ENCODE measurements at places on chromosomes 12 and 14.

DNA sequence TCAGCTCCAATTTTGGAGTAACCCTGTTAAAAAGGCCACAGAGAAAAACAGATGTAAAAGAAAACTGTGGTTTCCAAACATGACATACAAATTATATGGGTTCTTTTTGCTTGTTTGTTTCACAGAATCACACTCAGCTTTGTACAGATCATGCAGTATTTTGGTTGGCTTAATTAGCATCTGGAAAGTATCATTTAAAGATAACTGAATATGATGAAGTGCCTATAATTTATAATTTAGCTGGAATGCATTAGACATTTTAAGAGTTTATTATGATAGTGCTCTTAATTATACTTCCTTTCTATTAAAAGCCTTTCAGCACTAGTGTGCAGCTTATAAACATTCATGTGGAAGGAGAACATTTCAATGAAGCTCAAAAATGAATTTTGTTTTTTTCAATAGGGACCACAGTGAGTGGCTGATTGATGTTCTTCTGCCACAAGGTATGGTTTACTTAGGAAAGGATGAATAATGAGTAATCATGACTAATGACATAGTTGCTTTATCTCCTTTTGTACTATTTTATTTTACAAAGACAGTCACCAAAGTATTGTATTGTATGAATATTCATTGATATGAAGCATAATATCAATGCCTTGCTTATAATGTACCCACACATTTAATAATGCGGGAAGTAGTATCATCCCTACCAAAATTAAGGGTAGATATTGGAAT lies 98.3 kb downstream of the UNC79 start:
- no peak for DNase-seq

DNA sequence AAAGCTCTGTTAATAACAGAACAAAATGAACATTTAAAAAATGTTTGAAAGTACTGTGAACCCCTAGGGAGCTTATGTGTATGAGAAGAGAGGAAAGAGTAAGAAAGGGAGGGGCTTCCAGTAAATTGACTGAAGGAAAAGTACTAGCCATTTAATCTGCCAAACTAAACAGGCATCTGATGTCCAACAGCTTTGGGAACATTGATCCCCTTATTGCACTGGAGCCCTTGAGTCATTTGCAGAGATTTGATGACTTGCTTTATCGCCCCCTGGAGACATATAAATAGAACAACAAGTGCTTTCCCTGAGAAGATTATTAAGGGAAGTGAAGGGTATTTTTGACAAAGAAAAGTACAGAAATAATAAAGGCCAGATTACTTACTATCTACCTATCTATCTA lies 319.3 kb upstream of the NOVA1 start:
- DNase-seq: no peak

GRCh38 chr14:92586963-92587699 lies 73.5 kb downstream of the RIN3 start:
- peak; percentile 42 for DNase-seq

DNA sequence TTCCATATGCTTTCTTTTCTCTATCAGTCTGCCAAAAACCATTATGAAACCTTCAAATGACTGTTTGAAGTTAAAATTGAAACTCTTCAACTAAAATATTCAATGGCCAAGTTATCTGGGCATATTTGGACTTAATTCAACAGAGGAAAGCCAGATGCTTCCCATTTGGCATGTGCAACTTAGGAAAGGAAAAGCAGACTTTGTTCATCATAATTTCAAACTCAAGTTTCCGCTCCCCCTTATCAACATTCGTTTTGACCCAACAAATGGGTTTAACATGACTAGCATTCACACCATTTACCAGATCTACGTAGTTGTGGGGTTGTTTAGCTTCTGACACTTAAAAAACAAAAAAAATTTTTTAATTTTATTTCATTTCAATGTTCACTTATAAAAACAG lies 75.7 kb downstream of the PLEKHG7 start:
- no peak for DNase-seq

GRCh38 chr12:122005252-122005776 lies 16.4 kb upstream of the BCL7A start:
- no peak for DNase-seq

- DNase-seq: peak; percentile 81
These were observed 7.5 kb downstream of the CCDC88C start for GRCh38 chr14:91409928-91410718.

DNA sequence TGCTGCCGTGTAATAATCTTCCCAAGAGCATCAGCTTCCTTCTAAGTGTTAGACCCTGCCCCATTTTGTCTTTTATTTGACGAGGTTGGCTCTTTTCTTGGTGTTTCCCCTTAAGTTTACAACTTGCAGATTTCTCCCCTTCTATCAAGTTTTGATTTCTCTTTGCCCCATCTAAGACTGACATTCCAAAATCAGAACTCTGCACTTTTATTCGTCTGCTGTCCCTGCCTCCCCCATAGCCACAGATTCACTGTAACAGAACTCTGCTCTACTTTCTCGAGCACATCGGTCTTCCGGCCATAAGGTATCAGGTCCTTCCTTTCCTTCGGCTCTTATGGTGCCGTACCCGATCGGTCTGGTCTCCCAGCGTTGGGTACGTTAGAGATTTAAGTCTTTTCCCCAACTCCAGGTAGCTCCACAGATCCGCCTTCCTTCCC lies 563 bp downstream of the DCP1B start:
- DNase-seq: no peak

DNA sequence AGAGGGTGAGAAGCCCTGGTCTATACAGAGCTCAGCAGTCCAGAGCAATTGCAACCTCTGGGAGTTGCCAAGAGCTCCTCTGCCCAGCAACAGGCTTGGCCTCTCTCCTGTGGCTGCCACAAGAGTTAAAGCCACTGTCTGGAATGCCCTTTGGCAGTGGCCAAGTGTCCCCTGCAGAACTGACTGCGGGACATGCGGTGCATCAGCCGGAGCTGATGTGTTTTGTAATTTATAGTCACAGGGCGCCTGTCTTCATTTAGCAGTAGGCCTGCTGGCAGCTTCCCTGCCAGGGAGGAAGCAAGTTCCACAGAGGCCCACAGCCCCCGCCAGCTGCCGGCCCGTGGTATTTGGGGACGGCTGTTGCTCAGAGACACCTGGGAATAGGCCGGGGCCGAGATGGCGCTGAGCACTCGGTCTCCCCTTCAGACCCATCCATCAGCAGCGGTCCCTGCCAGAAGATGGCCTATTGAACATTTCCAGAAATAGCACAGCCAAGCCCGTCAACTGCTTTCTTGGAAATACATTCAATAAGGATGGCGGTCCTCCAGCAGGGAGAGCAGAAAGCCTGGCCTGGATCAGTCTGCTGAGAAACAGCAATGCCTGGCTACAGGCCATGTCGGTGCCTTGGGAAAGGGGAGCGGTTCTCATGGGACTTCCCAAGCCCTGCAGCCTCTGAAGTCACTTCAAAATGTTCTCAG lies 217.4 kb downstream of the CRADD start:
- no peak for DNase-seq

- no peak for DNase-seq
These were observed 358.6 kb upstream of the FOXG1 start for GRCh38 chr14:28407996-28408395.

DNA sequence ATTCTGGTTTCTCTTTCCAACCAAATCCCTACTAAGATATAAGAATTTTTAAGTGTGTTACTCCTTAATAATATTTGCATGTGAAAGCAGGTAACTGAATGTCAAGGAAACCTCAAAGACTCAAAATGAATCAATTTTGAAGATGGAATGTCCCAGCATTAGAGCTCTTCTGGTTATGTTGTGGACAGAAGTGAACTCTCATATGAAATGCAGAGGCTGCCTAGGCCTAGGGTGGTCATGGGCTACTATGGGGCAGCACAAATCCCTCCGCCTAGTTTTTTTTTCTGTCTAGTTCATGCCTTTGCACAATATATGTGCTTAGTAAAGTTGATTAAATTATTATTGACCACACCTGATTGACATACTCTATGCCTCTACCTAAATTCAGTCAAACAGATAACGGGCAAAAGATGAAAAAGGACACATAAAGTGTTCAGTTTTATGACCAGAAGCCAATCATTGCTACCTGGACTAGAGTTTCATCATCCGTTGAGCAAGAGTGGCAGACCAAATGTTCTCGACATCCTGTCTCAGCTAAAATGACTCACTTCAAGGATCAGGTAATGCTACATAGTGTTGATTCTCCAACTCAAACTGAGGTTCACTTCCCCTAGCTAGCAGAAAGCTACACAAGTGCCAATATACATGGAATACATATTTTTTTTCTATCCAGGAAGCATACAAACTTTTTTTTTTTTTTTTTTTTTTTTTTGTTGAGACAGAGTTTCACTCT lies 1211.4 kb downstream of the VRK1 start:
- DNase-seq: no peak

- no peak for DNase-seq
These were observed 1.7 kb upstream of the KLC1 start for GRCh38 chr14:103627073-103628025.

DNA sequence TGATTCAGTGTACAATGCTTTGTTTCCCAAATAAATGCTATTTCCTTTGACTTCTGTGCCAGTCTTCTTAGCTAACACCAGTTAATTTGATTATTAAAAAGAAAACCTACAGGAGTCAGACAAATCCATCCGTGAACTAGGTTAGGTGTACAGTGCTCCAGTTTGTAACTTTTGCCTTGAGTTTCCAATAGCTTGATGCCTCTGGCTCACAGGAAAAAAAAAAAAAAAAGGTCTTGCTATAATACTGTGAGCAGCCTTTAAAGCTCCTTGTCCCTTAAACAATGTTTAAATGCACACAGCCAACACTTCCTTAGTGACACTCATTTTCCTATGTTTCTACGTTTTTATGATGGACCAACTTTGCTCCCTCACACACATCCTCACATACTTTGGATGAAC lies 71.8 kb upstream of the TMX1 start:
- DNase-seq: no peak

DNA sequence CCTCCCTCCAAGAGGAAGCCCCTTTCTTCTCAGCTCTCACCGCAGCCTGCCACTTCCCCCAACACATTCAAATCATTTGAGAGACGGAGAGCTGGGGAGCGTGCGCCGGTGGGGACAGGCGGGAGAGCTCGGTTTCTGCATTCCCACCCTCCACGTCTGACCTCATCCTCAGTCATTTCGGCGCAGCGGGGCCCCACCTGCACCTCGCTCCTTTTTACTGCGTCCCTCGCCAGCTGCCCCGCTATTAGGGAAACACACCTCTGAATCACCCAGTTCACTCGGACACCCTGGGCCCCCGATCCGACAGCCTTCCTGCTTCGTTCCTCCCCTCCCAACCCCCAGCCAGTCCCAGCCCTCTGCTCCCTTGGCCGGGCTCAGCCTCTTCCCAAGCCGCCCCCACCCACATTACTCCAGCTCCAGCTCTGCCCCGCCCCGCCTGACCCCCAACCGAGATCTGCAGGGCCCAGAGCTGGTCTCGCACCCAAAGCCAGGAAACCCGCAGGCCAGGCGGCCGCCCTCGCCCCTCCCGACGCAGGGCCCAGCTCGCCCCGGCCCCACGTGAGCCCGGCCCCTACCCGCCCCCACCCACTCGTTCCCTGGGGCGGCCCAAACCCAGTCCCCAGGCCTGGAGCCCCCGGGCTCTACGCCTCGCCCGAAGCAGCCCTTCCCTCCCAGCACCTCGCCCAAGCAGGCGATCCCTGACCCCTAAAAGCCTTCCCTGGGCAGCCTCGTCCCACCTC lies 783 bp downstream of the CORO1C start:
- peak; percentile 22 for DNase-seq

DNA sequence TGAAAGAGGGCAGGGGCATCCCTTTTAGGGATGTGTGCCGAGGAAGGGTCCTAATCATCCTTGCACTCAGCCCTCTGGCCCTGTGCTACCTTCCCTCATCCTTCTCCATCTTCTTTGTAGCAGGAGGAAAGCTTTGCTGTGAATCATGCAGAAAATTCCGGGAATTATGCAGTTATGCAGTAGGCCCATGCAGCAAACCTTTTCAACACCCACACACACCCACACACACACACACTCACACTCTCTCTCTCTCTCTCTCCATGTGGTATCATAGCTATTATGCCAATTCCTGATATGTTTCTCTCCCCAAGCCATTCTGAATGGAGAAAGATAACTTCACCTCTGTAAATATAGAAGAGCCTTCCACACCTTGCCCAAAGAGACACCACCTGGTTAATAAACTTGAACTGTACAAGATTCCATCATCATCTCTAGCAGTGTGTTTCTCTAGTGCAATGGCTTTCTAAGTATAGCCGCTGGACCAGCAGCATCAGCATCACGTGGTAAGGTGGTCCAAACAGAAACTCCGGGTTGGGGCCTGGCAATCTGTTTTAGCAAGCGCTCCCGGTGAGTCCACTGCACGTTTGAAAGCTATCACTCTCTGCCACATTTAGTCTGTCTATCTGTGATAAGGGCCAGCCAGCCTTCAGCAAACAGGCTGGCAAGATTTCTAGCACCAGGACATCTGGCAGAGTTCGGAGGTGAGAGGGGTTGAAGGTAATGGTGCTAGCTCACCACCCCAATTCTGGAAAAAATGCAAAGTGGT lies 57.6 kb downstream of the MDM2 start:
- no peak for DNase-seq

DNA sequence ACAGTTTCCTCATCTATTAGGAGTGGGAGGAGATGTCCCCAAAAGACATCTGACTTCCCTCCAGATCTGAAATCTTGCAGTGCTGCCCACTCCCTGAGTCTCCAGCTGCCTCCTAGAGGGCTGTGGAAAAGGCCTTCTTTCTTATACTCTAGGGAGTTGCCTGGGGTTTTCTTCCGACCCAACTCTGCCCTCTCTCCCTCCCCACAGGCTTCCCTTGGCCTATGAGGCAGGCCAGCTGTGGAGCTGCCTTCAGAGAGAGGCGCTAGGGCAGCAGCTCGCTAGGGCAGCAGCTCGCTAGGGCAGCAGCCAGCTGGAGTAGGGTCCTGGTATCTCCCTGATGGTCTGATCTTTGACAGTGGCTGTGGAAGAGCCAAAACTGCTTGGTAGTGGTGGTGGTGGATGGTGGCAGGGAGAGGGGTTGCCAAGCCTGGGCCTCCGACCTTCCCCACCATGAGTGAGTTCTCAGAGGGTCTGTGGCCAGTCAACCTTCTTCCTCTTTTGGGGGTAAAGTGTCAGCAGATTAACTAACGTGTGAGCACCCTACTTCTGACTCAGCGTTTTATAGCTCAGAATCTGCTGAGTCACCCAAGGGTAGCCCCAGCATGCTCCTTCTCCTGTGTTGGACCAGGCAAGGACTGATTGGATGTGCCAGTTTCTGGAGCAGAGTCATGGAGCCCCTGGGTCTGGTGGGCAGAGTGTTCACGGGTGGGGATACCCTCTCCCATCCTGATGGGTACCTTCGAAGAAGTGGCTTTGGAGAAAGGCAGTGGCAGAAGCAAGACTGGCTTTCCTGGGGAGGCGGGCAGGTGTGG lies 2.3 kb downstream of the SLC48A1 start:
- DNase-seq: no peak

DNA sequence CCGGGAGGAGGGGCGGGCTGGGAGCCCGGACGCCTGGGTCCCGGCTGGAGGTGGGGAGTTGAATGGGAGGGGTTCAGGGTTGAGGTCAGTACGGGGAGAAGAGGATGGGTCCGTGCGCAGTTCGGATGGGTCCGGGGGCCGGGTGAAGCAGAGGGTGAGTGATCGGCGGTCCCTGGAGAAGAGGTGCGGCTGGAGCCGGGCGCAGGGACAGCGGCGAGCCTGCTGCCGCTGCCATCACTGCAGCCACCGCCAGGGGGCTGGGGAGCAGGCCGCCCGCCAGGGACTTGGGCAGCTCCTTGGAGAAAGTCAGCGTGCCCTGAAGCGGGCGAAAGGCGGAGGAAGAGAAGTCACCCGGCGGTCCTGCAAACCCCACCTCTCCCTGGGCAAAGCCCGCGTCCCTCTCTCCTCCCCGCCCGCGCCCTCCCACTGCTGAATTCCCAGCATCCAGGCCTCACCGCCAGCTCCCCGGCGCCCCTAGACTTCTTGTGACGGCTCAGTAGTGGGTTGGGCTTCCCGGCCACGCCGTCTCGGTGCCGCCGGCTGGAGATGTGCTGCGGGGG lies 6.0 kb upstream of the GPR84 start:
- DNase-seq: peak; percentile 44
